ENCODE measurements at places on chromosomes 7 and 10. TPM values are rescaled to one million over a fixed set of nuclear protein-coding genes. Genes with fewer than 3 reads are reported as not detected.

GRCh38 chr10:93541402-93542357 is 24.8 kb upstream of the FFAR4 start:
- no peak overlapping the region for H3K4me3 ChIP-seq
- no peaks in the 10 kb centered on the region for H3K36me3 ChIP-seq
- H3K27me3 ChIP-seq: peaks cover 8% of the 10 kb centered on the region
- H3K4me1 ChIP-seq: no peaks in the 10 kb centered on the region
- DNase-seq: peak; percentile 76

DNA sequence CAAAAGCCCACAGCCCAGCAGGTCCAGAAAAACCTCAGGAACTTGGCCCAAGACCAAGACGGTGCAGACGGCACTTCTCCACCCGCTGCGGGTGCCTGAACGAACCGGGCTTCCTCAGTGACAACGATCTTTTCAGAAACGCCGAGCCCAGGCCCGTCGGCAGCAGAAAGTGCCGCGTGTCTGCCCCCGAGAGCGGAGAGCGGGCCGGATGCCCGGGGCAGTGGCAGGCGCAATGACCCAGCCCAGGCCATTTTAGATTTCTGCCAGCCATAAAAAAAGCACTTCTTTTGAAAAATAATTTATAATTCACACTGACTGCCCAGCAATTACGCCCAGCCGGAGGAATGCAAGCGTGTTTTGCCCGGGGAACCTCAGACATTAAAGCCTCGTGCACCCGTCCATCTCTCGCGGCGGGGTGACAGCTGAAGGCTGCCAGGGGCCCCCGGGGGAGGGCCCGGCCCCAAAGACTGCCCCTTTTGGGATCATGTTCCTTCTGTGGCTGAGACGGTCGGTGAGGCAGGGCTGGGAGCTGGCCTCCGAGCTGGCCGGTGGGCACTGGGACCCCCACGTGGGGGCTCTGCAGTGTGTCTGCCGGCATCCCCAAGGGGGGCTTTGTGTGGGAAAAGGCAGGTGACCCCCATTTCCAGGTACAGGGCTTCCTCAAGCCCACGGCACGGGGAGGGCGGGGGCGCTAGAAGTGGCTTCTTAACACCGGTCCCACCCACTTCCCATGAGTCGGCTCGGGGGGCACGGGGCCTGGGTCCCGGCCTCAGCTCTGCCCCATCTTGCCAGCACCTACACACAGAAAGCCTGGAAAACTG is 71.3 kb upstream of the PDGFA start:
- no peaks in the 10 kb centered on the region for H3K4me1 ChIP-seq
- no peak overlapping the region for H3K4me3 ChIP-seq
- no peak for DNase-seq
- H3K27ac ChIP-seq: no peak overlapping the region
- H3K36me3 ChIP-seq: no peaks in the 10 kb centered on the region

Gene HOXA10
- total RNA-seq: not detected

- H3K36me3 ChIP-seq: no peaks in the 10 kb centered on the region
- no peak overlapping the region for H3K27ac ChIP-seq
- H3K4me1 ChIP-seq: peaks cover 5% of the 10 kb centered on the region
- H3K27me3 ChIP-seq: no peaks in the 10 kb centered on the region
- DNase-seq: no peak
- H3K4me3 ChIP-seq: no peak overlapping the region
Observed at GRCh38 chr10:33796680-33797079, 462.2 kb upstream of the NRP1 start.

Gene IGFBP3
- 11.2 TPM for total RNA-seq

DNA sequence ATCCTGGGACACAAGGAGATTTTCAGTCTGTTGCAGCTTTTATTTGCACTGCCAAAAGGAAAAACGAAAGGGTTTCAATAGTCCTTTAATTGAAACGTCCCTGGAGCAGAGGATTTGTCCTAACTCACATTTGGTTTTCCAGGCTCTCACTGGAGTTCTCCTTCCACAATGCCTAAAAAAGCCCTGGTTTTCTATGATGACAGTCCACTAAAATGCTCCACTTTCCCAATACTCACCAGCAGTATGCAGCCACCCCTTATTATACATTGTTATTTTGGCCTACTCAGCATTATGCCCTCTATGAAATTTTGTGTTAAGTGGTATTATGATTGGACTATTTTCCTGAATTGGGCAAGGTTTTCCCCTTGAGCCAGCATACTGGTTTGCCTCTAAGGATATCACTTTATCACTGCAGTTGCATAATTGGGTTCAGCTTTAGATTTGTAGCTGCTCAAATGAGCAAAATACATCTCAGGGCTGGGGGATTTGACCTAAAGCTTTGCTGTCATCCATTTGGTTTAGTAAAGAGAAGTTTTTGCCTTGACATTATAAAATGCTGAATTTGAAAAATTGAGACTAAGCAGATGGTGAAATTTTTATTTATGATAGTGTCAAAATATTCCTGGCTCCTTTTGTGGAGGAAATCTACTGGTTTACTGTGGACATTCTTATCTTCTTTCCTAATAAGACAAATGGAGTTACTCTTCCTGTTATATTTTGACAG is 239.2 kb downstream of the RNLS start:
- H3K27me3 ChIP-seq: no peaks in the 10 kb centered on the region
- no peak overlapping the region for H3K27ac ChIP-seq
- DNase-seq: no peak
- H3K4me3 ChIP-seq: no peak overlapping the region
- no peaks in the 10 kb centered on the region for H3K36me3 ChIP-seq

Gene GARIN1A
- total RNA-seq: not detected

DNA sequence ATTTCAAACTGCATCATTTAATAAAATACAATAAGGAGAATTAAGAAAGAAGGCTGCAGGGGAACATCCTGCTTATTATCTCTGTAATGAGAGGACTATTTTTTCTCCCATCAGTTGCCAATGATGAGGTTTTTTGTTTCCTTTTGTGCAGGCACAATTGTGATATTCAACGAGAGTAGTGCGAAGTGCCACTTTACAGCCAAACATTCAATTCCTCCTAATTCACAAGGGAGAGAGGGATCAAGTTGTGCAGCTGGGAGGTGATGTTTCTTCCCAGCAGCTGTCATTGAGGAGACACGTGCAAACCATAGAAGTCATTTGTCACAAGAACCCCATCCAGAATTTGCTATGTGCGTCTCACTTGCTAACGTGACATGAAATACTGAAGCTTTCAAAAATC is 81.6 kb upstream of the ICA1 start:
- H3K36me3 ChIP-seq: peaks cover 11% of the 10 kb centered on the region
- no peak for DNase-seq
- H3K27me3 ChIP-seq: no peaks in the 10 kb centered on the region

- no peaks in the 10 kb centered on the region for H3K36me3 ChIP-seq
- no peak overlapping the region for H3K27ac ChIP-seq
- no peak for DNase-seq
Observed at GRCh38 chr10:36021096-36021495, 379.0 kb upstream of the FZD8 start.

GRCh38 chr7:3301449-3301731 is 338 bp downstream of the SDK1 start:
- H3K27ac ChIP-seq: no peak overlapping the region
- H3K27me3 ChIP-seq: peaks cover 28% of the 10 kb centered on the region

GRCh38 chr10:51860257-51860656 is 160.9 kb upstream of the CSTF2T start:
- H3K36me3 ChIP-seq: no peaks in the 10 kb centered on the region
- H3K27me3 ChIP-seq: no peaks in the 10 kb centered on the region
- H3K4me1 ChIP-seq: peaks cover 15% of the 10 kb centered on the region

GRCh38 chr7:16929146-16929762 is 47.5 kb upstream of the AGR3 start:
- no peak overlapping the region for H3K4me3 ChIP-seq
- no peaks in the 10 kb centered on the region for H3K27me3 ChIP-seq
- DNase-seq: no peak
- H3K27ac ChIP-seq: no peak overlapping the region
- H3K4me1 ChIP-seq: no peaks in the 10 kb centered on the region
- no peaks in the 10 kb centered on the region for H3K36me3 ChIP-seq

DNA sequence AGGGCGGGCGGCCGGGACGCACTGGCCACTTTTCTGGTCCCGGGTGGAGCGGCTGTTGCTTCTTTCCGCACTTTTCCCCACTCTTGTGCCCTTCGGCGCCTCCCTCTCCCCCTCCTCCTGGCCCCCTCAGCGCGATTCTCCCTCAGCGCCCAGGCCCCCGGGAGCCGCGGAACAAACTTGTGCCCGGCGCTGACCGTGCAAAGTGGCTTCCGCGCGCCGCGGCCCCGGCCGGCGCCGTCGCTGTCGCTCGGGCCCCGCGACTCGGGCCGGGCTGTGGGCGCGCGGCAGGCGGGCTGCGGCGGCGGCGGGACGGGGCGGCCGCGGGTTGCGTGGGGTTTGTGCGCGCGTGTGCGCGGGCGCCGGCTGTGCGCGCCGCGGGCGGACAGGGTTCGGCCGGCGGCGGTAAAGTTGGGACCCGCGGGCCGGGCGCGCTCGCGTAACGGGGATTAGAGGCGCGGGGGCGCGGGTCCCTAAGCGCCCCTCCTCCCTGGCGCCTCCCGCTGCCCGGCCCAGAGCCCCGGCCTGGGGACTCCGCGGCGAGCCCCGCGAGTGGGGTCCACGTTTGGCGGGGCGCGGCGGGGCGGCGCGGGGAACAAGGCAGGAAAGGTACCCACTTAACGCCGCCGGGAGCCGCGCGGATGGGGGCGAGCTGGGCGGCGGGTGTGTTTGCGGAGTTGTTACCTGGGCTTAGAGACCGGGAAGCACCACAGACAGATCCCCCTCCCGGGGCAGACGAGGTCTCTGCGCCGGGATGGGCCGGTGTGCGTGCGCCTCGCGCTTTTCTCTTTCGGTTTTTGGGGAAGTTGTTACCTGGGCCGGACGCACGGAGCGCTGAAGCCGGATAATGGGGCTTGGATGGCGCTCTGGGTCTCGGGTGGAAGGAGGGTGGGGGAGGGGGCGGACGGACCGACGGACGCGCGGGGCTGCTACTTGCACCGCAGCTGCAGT is 860 bp downstream of the ZEB1 start:
- peak overlapping the region; percentile 84 for H3K4me3 ChIP-seq
- peak; percentile 72 for DNase-seq
- no peak overlapping the region for H3K27ac ChIP-seq

Gene GOLGA7B
- total RNA-seq: 0.14 TPM

Gene TAS2R5
- total RNA-seq: 5.1 TPM

Gene AKR1C8
- total RNA-seq: not detected

GRCh38 chr10:101322266-101323108 is 31.5 kb upstream of the BTRC start:
- H3K4me1 ChIP-seq: peaks cover 3% of the 10 kb centered on the region
- H3K36me3 ChIP-seq: no peaks in the 10 kb centered on the region
- H3K4me3 ChIP-seq: no peak overlapping the region
- H3K27ac ChIP-seq: no peak overlapping the region

Gene PKD1L1
- 0.03 TPM for total RNA-seq

Gene ACBD7
- total RNA-seq: 24.1 TPM

- H3K4me1 ChIP-seq: peaks cover 31% of the 10 kb centered on the region
- 0 out of 2 replicates have a peak overlapping the region, but pooled peaks have one; percentile 51 for H3K4me3 ChIP-seq
- H3K27ac ChIP-seq: no peak overlapping the region
- no peaks in the 10 kb centered on the region for H3K36me3 ChIP-seq
Observed at GRCh38 chr7:27140126-27140857, 3.2 kb downstream of the HOXA5 start.

- peaks cover 10% of the 10 kb centered on the region for H3K4me1 ChIP-seq
- H3K27ac ChIP-seq: no peak overlapping the region
- no peak overlapping the region for H3K4me3 ChIP-seq
- no peak for DNase-seq
Observed at GRCh38 chr7:117066668-117067067, 113.4 kb downstream of the ST7 start.

DNA sequence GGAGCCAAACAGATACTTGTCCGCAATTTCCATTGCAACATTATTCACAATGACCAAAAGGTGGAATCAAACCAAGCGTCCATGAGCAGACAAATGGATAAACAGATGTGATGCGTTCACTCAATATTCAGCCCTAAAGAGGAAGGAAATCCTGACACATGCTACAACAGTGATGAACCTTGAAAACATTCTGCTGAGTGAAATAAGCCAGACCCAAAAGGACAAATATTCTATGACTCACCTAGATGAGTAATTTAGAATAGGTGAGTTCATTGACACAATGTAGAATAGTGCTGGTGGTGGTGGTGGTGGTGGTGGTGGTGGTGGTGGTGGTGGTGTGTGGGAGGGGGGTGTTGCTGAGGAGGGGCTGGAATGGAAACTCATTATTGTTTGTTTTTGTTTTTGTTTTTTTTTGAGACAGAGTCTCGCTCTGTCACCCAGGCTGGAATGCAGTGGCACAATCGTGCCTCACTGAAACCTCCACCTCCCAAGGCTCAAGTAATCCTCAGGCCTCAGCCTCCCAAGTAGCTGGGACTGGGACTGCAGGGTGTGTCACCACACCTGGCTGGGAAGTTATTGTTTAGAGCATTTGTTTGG is 28.6 kb downstream of the SMKR1 start:
- no peak for DNase-seq
- no peaks in the 10 kb centered on the region for H3K36me3 ChIP-seq
- H3K27me3 ChIP-seq: no peaks in the 10 kb centered on the region

DNA sequence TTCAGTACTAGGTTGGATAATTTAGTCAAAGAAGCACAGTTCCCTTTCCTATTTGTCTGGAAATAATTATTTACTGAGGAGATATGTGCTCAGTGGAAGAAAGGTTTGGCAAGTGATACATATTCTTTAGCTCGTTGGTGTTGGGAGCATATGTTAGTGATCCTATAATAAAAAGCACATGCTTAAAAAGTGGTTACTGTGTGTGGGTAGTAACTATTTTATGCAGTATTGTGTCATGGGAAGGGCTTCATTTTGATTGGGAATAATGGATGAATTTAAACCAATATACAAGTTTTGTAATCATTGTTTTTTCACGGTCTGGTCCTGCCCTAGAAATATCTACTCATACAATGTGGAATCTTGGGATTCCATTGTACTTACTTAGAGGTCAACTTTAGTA is 188.7 kb upstream of the PPP1R3A start:
- H3K27ac ChIP-seq: no peak overlapping the region
- peaks cover 10% of the 10 kb centered on the region for H3K4me1 ChIP-seq
- DNase-seq: no peak
- no peaks in the 10 kb centered on the region for H3K36me3 ChIP-seq
- no peaks in the 10 kb centered on the region for H3K27me3 ChIP-seq
- H3K4me3 ChIP-seq: no peak overlapping the region

- no peak for DNase-seq
- no peaks in the 10 kb centered on the region for H3K36me3 ChIP-seq
- H3K27ac ChIP-seq: no peak overlapping the region
- no peak overlapping the region for H3K4me3 ChIP-seq
- H3K4me1 ChIP-seq: no peaks in the 10 kb centered on the region
Observed at GRCh38 chr7:22791204-22792158, 31.2 kb downstream of the TOMM7 start.

GRCh38 chr10:3098689-3099088 is 31.3 kb downstream of the PFKP start:
- DNase-seq: no peak
- no peak overlapping the region for H3K4me3 ChIP-seq
- no peaks in the 10 kb centered on the region for H3K27me3 ChIP-seq
- no peak overlapping the region for H3K27ac ChIP-seq
- H3K36me3 ChIP-seq: 0 out of 2 replicates have a peak, but pooled peaks cover 9% of the 10 kb centered on the region
- H3K4me1 ChIP-seq: peaks cover 16% of the 10 kb centered on the region
